NCI-H1105 treated with DMSO at 0.1 percent for 48 hours (cell line): ENCODE measurements at places on chromosomes 1 and 21.

DNA sequence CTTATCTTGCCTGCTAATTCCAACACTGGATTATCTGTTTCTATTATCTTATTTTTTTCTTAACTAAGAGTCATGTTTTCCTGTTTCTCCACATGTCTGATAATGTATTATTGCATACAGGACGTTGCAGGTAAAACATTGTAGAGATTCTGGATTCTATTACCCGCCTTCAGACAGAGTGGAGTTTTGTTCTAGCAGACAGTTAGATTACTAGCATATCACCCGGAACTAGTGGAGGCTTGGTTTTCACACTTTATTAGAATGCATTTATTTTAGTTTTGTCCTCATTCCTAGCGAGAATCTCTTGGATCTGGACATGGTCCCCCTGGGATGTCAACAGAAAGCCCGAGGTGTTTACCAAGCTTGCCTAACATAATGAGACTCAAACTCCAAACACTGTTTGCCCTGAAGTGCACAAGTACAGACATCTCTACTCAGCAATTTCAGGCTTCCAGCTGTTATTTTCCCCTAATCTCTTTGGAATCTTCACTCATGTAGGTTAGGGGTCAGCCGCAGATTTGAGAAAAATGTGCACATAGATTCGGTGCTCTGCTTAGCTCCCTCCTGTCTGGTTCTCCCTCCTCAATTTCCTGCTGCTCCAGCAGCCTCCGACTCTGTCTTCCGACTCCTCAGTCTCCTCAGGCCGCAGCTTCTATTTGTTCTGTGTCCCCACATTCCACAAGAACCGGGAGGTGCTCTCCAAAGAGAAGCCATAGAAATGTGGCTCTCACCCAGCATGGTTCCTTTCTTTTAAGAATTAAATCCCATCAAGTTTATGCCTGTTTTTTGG lies 36.8 kb upstream of the PTPRF start:
- DNase-seq, result no peak

GRCh38 chr1:228194921-228195812 lies 12.7 kb upstream of the OBSCN start:
- no peak for DNase-seq

DNA sequence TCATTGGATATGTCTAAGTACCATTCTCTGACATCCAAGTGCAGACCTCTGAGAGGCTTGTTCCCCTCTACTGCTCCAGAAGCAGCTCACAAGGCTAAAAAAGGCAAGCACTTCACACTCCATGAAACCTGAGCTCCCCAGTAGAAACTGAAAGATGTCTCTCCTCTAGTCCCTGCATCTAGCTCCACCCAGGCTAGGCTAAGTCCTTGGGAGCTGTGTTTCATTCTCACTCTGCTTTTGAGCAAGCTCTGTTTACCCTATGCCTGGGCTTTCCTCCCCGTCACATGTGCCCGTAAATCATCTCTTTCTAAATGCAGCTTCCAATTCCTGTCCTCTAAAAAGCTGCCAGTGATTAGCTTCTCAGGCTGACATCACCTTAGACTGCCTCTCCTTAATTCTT lies 39.0 kb downstream of the LRRC71 start:
- DNase-seq, result no peak

DNA sequence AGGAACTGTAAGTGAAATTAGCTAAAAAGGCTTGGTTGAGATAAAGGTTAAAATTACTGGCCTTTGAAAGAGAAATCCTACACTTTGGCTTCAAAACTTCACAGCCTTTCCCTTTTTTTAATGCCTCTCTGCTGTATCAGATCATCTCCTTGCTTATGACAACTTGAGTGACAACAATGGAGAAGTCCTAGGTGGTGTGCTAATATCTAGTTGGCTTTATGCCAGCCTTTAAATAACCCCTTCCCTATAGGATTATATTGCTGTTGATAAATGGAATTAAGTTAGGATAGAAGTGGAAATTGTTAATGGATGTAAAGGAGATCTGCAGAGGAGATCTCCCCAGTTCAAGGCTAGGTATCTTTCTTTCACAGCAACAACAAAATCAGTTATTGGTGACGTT lies 130.2 kb upstream of the ATP1B1 start:
- DNase-seq, result peak; percentile 49

- no peak for DNase-seq
Measured at GRCh38 chr1:211113566-211113965, 20.4 kb downstream of the KCNH1 start.

GRCh38 chr1:231334079-231334666 lies 3.5 kb downstream of the EXOC8 start:
- DNase-seq, result no peak

GRCh38 chr1:58695206-58695605 lies 4.7 kb downstream of the MYSM1 start:
- no peak for DNase-seq

GRCh38 chr1:201544710-201545109 lies 5.8 kb downstream of the NAV1 start:
- no peak for DNase-seq

DNA sequence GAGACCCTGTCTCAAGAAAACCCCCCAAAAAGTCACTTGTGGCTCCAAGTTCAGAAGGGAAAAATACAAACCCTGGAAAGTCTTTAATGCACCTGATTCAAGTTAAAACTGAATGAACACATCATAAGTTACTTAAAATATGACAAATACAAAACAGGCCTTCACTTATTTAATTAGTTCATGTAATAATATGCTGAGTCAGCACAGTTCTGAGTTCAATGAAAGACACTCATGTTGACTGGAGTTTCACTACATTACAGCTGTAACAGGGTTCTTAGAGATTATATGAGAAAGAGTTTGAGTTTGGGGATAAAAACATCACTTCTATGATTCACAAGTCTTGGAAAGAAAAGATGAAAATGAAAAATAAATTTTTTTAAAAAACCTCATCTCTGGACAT lies 51.0 kb downstream of the DEGS1 start:
- DNase-seq, result no peak

DNA sequence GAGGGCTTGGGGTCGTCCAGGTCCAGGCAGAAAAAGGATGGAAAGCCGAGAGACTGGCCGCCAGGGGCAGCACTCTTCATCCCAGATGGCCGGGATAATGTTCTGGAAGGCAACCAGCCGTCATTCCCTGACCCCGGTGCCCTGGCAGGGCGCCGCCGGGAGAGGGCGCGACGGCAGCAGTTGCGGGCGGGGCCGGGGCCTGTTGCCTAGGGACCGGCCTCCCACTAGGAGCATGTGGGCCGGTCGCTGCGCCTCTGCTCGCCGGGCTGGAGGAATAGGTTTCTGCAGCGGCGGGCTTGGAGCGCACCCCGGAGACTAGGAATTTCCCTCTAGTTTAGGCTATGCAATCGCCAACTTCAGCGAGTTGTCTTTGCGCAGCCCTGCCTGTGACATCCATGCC lies 11.0 kb downstream of the DMRTB1 start:
- DNase-seq, result no peak

DNA sequence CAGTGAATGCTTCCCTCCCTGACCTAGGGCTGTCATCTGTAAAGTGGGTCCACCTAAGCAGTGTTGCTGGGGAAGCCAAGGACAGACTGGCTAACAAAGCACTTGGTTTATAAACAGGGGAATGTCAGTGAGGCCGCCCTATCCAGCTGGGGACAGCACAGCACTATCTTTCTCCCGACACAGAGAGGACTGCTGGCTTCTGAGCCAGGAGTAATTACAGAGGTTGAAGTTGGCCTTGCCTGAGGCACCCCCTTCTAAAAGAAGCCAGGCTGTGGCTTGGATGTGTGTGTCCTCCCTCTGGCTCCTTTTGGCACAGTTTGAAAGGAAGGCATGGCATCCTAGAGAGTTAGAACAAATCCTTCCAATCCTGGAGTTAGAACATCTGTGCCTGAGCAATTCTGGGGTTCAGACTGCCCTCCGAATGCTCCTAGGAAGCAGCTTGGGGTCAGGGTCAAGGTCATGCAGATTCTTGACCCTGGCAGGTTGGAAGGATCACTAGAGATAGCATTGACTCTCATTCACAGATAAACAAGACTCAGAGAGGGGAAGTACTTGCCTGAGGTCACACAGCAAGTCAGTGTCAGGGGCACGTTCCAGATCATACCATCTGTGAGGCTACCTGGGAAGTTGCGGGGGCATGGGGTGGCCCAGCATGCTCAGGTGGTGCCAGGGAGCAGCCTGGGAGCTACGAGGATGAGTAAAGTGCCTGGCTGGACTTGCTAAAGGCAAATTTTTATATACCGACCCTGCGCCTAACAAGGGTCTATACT lies 1.3 kb upstream of the LDLRAP1 start:
- DNase-seq, result no peak

- DNase-seq, result no peak
Measured at GRCh38 chr21:43699933-43700599, 18.9 kb upstream of the PDXK start.

DNA sequence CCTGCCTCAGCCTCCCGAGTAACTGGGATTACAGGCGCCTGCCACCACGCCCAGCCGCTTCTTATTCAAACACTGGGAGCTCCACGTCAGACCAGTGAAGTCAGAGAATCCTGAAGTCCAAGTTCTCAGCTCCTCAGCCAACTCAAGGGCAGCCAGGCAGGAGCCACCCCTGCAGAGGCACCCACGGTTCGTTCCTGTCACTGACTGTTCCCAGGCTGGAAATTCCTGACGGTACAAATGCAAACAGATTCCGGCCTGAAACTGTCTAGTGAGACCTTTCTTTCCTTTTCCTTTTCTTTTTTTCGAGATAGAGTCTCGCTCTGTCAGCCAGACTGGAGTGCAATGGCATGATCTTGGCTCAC lies 11.7 kb downstream of the SLC35E2B start:
- no peak for DNase-seq

GRCh38 chr1:89699451-89699986 lies 66.6 kb downstream of the LRRC8C start:
- no peak for DNase-seq

GRCh38 chr1:174999936-175000696 lies at the start of gene CACYBP:
Gene CACYBP, plus strand, starts transcription at chr1:174999947. Its CDS starts 234 bp downstream, at chr1:175000181.
- peak; percentile 47 for DNase-seq

DNA sequence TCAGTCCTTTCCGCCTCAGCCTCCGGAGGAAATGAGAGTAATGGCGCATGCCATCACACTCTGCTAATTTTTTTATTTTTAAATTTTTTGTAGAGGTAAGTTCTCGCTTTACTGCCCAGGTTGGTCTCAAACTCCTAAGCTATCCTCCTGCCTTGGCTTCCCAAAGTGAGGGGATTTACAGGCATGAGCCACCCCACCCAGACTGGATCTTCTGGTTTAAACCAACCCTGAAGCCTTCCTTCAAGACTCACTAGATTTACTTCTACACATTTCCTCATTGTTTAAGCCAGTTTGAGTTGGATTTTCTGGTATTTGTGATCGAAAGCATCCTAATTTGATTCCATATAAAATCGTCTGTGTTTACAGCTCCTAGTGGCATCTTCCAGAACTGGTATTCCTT lies 23.1 kb upstream of the SCAF4 start:
- no peak for DNase-seq
